ENCODE measurements at places on chromosomes 5 and 9. TPM values are rescaled to one million over a fixed set of nuclear protein-coding genes. Genes with fewer than 3 reads are reported as not detected.

DNA sequence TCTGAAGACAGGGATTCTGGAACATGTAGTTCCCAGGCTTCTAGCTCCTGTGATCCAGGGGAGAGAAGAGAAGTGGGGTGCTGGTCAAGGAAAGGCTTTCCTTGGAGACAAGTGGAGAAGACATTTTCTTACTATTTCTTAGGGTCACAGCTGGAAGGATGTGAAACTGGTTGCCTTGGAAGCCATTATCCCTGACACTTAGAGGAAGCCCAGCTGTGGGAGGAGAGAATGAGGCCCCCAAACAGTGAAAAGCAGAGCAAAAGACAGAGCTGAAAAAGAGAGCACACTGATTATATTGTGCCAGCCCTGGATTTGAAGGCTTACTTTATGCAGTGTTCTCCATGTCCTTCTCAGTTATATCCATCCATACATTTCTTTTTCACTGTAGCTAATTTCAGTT is 17.5 kb upstream of the SHB start:
- no peak for DNase-seq

- no peak for DNase-seq
These were observed 11.6 kb upstream of the NKD2 start for GRCh38 chr5:997001-997474.

DNA sequence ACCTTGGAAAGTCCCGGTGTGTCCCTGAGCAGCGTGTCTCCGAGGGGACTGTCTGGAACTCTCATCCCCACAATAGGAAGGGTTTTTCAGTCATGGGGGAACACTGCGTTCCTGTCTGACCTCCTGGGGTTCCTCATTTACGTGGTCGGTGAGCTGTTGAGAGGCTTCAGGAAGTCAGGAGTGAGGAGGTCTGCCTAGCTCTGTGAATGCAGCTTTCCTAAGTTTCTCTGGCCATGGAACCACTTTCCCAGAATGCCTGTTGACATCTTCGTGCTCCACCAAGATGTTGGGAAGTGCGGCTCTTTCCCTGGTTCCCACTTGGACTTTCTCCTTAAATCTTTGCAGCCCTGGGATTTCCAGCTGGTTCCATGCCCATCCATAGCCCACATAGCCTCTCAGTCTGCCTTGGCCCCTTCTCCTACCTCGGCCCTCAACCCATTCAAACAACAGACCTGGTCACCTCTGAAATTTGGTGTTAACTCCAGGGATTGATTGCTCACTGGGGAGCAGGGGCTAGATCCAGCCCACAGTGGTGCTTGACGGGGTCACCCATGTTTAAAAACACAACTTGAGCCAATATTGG is 27.2 kb downstream of the PSAT1 start:
- no peak for DNase-seq

DNA sequence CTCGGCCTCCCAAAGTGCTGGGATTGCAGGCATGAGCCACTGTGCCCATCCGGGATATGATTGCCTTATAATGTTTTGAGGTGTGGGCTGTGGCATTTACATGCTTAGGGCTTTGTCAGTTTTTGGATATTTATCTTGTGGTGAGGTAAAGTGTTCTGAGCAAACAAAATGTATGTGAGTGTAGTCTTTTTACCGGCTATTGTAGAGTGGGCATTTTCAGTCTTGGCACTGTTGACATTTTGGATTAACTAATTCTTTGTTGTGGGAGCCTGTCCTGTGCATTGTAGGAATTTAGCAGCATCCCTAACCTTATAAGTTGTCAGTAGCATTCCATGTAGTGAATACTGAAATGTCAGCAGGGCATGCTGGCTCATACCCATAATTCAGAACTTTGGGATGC is 21.6 kb downstream of the G3BP1 start:
- no peak for DNase-seq

GRCh38 chr5:36357391-36357975 is 55.8 kb upstream of the RANBP3L start:
- DNase-seq, result no peak

DNA sequence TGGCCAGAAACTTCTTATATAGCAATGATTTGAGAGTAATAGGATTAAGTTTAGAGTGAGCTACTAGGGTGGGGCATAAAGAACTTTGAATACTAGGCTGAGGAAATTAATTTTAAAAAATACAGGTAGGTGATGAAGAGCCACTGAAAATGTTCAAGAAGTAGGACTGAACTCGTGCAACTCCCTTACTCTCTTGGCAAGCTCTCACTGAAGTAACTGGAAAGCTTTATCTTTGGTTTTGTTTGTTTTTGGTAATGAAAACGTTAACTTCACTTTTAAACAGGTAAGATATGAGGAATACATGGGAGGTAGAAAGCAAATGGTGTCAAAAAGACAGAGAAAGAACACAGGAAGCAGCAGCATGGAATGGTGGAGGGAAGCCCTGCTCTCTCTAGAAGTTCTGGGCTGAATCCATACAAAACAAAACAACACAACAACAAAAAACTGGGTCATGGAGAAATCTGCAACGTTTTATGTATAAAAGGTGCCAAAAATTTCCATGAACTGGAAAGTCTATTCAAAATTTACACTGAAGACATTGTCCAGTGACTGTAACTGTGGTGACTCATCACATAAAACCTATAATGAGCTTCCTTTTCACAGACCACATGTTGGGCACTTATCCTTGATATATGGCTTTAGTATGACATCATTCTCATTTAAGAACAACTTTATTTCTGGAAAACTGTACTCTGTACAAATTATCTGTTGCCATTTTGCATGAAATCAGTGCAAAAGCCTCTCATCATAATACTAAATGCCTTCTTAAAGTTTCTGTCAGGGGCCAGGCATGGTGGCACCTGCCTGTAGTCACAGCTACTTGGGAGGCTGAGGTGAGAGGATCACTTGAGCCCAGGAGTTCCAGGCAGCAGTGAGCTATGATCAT is 91.2 kb upstream of the CHD1 start:
- no peak for DNase-seq

GRCh38 chr5:109161914-109162683 is 247.7 kb downstream of the PJA2 start:
- DNase-seq, result no peak

GRCh38 chr5:133118741-133119140 is 66.9 kb downstream of the HSPA4 start:
- no peak for DNase-seq

DNA sequence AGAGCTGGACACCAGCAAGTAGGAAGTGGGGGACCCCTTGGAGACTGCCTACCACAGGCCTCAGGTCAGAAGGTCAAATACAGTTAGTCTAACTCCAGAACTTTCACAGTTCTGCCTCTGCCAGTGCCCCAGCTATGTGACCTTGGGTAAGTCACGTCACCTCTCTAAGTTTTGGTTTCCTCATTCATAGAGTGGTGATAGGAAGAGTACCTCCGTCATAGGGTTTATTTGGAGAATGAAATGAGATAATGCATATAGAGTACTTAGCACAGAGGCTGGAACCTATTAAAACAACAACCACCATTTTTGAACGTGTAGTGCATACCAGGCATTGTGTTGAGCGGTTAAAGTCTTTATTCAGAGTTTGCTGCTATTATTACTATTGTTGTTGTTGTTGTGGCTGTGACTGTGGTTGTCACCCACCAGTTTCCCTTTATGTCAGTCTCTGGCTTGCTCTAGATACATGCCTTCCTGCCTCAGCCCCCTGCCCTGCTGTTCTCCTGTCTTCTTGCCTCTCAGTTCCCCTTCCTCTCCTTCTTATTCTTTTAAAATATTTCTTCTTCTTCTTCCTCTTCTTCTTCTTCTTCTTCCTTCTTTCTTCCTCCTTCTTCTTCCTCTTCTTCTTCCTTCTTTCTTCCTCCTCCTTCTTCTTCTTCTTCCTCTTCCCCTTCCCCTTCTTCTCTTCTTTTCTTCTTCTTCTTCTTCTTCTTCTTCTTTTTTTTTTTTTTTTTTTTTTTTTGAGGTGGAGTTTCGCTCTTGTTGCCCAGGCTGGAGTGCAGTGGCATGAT is 67.8 kb downstream of the RALGPS1 start:
- no peak for DNase-seq

DNA sequence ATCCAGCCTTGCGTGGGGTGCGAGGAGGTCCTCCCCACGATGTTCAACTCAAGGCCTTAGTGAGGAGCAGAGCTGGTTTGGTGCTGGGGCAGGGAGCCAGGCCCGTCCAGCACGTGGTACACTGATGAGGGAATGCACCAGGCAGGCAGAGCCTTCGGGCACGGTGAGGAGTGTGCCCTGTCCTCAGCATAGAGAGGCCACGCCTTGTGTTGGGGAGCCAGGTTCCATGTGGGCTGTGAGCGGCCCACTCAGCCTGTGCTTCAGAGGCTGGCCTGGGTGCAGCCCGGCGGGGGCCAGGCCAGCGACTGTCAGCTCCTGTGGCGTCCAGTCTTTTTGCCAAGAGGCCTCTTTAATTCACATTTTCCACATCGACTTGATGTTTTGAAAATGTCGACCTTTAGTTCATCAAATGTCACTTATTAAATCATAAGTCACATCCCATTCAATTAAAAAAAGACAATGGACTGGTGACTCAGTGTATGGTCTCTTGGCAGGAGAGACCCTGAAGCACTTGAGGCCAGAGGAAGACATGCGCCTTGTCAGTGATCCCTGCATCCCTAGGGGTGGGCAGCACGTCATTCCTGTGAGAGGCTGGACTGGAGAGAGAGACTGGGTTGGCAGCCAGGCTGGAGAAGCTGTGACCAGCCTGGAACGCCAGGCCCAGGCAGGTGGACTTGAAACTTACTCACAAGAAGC is 21.7 kb downstream of the ERGIC1 start:
- DNase-seq, result no peak

DNA sequence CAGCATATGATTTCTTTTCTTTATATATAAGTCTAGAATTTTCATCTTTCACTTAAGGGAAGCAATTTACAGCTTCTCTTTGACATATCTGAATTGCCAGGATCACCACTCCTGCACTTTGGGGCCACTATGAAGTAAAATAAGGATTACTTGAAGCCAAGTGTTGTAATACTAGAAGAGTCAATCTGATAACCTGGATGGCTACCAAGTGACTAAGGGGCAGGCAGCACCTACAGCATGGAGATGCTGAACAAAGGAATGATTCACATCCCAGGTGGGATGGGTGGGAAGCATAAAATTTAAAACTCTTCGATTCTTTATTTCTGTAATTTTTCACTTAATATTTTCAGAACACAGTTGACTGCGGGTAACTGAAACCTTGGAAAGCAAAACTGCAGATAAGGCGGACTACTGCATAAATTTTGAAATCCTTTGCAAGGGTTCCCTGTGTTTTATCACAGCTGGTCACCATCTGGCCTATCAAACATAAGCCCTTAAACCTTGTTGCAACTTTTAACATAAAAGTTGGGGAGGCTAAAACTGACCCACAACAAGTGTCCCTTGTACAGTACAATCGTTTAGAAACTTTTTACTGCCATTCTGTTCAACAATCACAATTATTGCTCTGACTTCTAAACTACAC is 31.2 kb downstream of the NR3C1 start:
- DNase-seq, result no peak

DNA sequence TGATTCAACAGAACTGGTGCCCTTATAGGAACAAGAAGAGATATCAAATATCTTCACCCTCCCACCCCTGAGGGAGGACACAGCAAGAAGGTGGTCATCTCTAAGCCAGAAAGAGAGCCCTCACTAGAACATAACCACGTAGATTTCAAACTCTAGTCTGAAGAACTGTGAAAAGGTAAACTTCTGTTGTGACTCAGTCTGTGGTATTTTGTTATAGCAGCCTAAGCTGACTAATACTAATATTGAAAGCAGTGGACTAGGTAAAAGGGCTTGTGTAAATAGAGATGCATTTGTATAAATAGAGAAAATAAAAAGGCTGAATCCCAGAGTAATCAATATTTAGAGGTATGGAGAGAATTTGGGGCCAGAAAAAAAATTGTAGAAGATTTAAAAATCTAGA is 157.6 kb upstream of the CCNH start:
- no peak for DNase-seq

- DNase-seq, result no peak
These were observed 54.9 kb upstream of the SAP30L start for GRCh38 chr5:154390746-154391359.

SOHLH1 gene
- not detected for total RNA-seq

SV2C gene
- not detected for total RNA-seq

LIX1 gene
- total RNA-seq, result not detected

NXNL2 gene
- total RNA-seq, result not detected

EDIL3 gene
- not detected for total RNA-seq

PGM5 gene
- total RNA-seq, result not detected

All from activated T-cell treated with anti-CD3 and anti-CD28 coated beads, Interleukin-2, amount 50 U/mL, for 4 hours (primary cell).